ENCODE measurements at places on chromosomes 2 and 18.

GRCh38 chr2:148301362-148301761 lies 280.5 kb downstream of the MBD5 start:
- no peak for DNase-seq

GRCh38 chr2:120565095-120565460 lies 170.6 kb upstream of the GLI2 start:
- no peak for DNase-seq

DNA sequence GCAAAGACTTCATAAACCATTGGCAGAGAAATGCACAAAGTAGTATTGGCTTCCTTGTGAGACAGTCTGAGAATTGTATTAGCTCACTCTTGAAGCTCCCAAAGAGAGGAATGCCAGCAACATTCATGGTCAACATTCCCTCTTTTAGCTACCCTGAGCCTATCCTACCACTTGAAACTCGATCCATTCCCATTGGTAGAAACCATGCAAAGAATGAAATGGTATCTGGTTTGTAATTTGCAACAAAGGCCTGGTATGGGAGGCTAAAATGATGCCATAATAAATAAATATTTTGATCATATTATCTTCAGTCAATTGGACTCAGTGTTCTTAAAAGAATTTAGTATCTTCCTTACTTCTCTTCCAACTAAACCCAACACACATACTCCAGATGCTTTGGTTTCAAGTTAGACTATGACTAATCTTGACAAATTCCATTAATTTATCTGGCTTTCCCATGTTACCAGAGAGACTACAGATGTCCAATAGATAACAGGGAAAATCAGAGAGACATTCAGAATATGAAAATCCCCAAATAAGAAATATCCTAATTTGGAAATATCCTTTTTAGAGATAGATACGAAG lies 102.9 kb downstream of the DHRS9 start:
- DNase-seq, result no peak

DNA sequence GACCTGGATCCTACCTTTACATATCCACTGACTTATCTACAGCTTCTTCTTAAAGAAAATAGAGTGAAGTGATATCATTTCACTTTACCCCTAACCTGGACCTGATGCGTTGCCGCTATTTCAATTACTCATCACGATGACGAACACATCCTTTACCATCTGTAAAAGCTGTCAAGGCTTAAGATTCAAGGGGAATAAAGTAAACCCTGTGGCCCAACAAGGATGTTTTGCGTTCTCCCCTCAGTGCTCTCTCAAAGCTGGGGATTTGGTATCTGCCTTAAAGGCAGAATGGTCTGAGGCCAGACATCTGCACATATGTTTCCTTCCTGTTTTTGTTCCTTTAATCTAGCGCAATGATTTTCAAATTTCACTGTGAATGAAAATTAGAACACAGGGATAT lies 100.1 kb upstream of the KLF7 start:
- DNase-seq, result no peak

- DNase-seq, result no peak
These were observed 30.9 kb downstream of the ANTXR1 start for GRCh38 chr2:69043736-69044400.

- no peak for DNase-seq
These were observed 1.0 kb downstream of the DARS1 start for GRCh38 chr2:135984199-135985017.

DNA sequence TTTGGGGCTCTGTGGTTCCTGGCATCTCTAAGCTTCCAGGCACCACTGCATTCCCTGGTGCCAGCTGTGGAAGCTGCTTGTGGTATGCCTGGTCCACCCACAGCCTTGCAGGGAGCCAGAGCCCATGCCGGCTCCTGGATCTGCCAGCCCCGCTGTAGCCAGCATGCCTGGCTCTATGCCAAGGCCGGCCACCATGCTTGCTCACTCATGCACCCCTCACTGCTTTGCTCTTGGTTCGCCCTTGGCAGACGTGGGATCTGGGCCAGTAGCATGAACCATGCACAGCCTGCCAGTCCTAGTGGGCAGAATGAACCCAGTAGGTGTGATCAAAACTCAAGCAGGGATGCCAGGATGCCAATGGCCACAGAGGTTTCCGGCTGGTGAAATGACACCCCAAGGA lies 634.2 kb upstream of the TMEFF2 start:
- no peak for DNase-seq

GRCh38 chr2:109457366-109457765 lies 156.4 kb downstream of the SEPTIN10 start:
- no peak for DNase-seq

DNA sequence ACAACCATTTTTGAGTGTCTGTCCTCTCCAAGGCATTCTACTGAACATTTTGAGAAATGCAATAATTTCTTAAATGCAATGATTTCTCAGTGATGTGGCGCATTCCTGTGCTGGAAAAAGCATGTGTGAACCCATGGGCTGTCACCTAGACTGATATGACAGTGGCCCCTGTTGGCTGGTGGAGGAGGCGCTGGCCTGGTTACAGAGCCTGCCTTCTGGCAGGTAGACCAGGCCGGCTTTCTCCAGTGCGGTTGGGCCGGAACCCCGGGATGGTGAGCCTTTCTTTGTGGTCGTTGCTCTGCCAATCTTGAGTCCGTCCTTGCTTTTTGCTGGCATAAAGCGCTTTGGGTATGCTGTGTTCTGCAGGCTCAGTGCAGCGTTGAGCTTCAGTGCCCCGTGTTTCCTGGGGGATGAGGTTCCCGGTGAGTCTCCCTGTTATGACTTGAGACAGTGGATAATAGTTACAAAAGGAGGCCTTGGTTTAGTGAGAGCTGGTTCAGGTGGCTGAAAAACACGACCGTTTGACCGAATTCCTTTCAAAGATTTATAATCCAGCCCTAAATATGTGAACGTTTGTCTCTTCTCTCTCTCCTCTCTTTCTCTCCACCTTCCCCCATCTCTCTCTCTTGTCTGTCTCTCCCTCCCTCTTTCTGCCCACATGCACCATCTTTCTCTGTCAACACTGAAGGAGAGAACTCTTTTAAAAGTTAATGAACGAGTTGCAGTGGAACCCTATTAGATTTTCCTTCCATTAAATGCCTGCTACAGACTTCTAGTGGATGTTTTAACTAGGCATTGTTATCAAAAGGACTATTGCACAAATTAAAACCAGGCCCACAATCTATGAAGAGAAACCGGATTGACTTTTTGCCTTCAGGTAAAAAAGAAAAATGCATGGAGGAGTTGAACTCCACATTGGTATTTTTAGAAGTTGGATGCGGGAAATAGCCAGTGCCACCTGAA lies 34.0 kb downstream of the TSHZ1 start:
- no peak for DNase-seq

GRCh38 chr18:76932026-76932819 lies 109.9 kb downstream of the ZNF236 start:
- no peak for DNase-seq

- DNase-seq, result no peak
These were observed 107.3 kb upstream of the ZFP36L2 start for GRCh38 chr2:43333656-43334144.

DNA sequence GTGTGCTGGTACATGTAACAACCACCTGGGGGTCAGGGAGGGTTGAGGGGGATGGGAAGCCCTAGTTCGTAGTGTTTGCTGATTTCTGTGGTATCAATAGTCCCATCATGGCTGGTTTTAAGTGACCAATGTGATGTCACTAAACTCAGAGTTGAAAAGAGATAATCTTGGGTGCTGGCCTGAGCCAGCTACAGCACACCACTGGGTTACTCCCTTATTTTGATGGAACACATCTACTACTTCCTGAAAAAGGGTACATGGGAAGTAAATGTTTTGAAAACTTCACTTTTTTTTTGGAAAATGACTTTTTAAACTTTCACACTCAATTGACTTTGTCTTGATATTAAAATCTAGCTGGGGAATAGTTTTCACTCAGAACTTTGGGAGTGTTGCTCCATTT lies 87.0 kb upstream of the CXCR4 start:
- DNase-seq, result no peak
